ENCODE measurements at places on chromosomes 12 and 14.

DNA sequence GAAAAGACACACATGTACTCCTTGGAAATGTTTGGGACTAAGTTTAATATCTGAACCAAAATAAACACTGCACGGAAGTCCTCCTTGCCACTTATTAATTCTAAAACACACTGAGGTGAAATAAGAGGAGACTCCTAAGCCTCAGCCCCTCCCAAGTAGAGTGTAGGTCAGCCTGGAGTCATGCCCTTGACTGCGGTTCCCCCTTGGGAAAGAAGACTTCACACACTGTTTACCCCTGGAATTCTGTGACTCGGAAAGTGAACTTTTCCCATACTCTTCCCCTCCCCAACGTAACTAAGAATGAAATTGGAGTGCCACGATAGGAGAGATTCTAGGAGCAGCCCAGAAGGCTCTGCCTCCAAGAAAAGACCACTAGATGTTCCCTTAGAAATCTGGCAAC lies 8.6 kb upstream of the TFCP2 start:
- no peak for DNase-seq

- DNase-seq = no peak
These were observed 60.1 kb downstream of the ADCK1 start for GRCh38 chr14:77859934-77860570.

GRCh38 chr14:22305607-22306006 lies 283.4 kb downstream of the DAD1 start:
- DNase-seq = no peak

GRCh38 chr12:10214136-10214894 lies 1.6 kb downstream of the GABARAPL1 start:
- peak; percentile 76 for DNase-seq

- no peak for DNase-seq
These were observed 44.8 kb downstream of the GCH1 start for GRCh38 chr14:54857830-54858269.

- DNase-seq = no peak
These were observed 10.9 kb downstream of the CCDC92 start for GRCh38 chr12:123961585-123962345.

DNA sequence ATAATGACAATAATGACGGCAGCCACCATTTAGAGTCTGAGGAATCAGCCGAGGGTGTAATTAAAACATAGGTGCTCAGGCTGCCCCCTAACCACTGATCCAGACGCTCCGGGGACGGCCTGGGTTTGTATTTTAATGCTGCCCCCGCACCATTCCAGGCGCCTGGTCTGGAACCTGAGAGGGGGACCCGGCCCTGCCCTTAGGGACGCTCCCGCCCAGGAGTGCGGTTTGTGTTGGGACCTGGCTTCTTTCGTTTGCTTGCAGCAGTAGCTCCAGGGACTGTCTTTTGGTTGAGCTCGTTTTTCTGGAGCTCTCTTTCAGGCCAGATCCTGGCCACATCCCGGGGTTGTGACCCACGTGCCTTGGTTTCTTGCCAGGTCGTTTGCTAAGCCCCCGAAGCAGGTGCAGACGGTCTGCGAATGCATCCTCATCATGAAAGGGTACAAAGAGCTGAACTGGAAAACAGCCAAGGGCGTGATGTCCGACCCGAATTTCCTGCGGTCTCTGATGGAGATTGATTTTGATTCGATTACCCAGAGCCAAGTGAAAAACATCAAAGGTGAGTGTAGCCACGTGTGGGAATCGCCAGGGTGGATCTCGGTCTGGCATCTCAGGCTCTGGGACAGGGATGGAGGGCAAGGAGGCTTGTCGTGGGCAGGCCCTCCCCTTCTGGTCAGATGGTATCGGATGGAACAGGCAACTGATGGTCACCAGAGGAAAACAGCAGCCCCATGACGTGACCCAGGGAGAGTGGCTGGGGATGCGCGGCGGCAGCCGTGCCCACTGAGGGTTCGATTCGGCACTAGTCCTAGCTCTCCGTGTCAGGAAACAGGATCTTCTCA lies 63.5 kb downstream of the CCDC92 start:
- DNase-seq = no peak
